ENCODE measurements at places on chromosomes 2 and 18.

GRCh38 chr18:54031243-54031642 is 193.2 kb downstream of the MBD2 start:
- no peak for DNase-seq

DNA sequence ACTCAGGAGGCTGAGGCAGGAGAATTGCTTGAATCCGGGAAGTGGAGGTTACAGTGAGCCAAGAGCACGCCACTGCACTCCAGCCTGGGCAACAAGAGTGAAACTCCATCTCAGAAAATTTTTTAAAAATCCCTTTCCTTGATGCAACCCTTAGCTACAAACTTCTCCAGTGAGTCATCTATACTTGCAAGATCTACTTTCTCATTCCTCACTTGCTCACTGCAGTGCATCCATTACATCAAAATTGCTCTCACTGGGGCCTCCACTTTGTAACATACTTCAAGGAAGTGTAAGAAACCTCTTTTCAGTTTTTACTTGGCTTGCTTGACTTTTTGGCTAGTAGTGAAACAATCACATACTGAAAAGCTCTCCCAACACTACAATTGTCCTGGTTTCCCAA is 65.3 kb downstream of the REEP1 start:
- DNase-seq, result no peak

DNA sequence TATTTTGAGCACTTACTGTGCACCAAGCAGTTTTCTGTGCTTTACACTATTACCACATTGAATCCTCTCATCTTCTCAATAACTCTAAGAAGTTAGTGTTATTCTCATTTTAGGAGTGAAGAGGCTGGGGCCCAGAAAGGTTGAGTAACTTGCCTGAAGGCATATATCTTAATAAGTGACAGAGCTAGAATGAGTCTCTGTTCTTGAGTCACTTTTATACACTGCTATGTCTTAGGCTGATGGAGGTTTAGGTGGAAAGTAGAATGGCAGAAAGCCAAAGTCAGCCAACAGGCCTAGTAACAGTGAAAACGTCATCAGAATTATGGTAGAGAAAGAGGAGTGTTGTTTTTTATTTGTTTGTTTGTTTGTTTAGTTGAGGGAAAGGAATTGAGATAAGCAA is 27.9 kb upstream of the RPE start:
- no peak for DNase-seq

GRCh38 chr2:1907291-1907690 is 163.0 kb upstream of the PXDN start:
- DNase-seq, result no peak

DNA sequence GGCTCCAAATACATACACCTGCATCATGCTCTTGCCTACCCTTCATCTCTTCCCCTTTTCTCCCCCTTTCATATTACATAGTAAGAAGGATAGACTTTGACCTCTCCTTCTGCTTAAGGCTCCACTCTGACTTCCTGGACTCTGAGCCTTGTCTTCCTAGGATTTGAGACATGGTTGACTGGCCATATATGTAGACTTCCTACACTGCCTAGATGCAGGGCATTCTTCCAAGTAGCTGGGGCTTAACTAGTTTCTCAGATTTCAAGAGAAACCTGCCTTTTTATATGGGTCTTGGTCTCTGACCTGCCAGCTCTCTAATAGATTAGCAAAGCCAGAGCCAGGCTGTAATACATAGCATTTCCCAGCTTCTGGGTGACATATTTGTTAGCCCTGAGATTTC is 35.4 kb upstream of the CYP26B1 start:
- no peak for DNase-seq

DNA sequence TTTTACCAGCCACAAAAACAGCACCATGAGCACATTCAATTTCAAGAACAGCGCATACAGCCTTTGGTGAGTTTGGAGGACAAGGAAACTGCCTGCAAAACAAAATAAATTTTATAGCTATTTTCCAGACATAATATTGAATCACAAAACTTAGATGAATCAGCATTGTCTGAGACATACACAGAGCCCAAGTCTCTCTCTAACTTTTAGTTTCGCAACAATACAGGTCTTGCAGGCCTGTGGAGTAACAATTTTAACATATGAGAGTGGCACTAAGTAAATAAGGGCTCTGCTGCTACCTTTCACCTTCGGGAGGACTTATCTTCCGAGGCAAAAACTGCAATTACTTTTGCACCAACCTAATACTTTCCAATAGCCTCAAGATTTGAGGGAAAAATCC is 56.1 kb upstream of the PEX13 start:
- no peak for DNase-seq

DNA sequence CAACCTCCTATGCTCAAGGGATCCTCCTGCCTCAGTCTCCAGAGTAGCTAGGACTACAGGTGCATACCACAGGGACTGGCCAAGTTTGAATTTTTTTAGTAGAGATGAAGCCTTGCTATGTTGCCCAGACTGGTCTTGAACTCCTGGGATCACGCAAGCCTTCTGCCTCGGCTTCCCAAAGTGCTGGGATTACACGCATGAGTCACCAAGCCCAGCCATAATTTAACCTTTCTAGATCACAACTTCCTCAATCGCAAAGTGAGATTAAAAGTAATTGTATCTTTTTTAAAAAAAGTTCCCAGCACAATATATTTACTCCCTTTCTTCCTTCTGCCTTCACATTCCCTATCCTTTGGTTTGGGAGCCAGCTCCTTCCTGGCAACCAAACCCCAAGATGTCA is 5.8 kb upstream of the PPP1CB start:
- no peak for DNase-seq

DNA sequence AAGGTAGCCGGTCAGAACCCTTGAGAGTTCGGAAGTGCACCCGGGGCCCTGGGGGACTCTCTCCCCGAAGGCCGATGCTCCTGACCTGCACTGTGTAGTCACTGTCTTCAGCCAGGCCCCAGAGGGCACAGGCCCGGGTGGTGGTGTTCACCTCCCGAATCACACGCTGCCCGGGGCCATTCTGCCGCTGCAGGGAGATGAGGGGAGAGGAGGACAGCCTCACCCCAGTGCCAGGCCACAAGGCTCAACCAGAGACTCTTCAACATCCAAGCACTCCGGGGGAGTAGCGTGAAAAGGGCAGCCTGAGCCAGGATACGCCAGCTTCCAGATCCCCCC is 1.1 kb downstream of the FNDC4 start:
- no peak for DNase-seq

DNA sequence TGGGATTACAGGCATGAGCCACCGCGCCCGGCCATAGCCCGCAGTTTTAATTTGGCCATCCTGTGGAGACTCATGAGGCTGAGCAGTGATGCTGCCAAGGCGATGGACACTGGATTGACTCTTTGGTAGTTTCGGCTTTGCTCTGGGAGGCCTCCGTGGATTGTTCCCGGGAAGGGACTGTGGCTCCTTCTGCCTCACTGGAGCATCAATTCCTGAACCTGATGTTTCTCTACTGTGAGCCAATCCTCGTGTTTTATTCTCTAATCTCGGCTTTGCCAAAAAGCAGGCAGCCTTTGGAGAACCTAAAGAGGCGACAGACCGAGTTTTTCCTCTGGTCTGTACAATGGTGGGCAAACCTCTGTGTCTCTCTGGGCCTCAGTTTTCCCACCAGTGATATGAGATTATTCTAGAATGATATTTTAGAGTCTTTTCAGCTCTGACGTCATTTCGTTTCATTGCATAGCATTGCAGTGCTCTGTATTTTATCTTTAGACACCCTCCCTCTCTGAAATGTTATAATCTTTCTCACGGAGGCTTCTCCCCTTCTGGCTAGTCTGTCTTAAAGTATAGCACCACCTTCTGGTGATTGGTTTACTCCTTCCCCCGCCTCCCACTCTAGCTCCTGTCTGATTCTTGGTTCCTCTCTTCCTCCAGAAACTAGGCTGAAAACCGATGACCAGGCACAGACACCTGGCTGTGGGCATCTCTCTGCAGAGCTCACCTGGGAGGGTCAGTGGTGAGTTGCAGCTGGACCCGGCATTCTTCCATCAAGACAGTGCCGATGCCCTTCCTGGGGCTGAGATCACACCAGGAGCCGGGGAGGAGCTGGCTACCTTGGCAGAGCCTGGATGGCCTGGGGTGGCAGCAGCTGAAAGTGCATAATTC is 341.3 kb downstream of the MYCN start:
- peak; percentile 26 for DNase-seq

DNA sequence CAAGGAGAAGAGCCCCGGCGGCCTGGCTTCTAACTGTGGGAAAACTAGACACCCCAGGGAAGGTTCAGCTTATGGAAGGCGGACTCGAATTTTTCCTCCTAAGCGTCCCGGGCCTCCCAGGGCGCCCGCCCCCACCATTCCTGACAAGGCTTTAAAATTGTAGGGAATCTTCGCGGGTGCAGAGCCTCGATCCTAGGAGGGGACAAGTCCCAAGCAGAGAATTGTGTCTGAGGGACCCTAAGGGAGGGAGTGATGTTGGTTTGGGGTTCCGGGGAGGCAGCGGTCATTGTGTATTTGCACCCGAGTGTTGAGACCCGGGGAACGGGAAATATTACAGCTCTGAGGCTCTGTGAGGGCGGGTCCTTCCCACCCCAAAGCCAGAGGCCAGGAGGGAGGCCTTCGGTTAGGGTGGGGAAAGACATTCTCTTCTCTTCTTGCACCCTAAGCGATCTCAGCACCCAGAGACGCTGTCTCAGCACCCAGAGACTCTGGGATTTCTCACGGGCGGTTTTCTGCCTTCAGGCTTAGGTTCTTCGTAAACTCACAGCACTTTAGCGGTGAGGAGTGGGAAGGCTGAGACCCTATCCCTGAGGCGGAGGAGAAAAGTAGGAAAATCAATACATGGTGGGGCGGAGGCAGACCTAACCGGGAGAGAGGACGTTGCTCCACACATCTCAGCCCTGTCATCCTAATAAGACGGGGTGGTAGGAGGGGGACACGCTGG is 7.6 kb downstream of the OSR1 start:
- no peak for DNase-seq

DNA sequence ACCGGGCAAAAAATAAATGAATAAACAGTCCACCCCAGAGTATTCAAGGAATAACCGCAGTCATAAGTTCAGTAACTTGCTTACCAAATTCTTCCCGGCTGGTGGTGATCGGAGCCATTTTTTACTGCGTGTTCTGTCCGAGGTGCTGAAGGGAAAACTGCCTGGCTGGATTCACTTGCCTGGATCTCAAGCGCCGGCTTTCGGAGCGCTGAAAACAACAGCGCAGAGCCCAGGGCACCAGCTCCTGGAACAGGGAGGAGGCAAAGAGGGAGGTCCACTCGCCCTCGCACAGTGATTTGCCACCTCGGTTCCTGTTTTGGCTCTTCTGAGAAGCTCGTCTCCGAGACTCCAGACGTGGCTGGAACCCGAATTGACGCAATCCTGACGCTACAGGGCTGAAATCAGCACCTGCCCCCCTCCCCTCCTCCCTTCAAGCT is at the start of gene SYT4:
Gene SYT4 (minus strand): TSS at position 327 of the 437 bp plus-strand sequence. CDS start 209 bp downstream, at position 118.
- peak; percentile 36 for DNase-seq

DNA sequence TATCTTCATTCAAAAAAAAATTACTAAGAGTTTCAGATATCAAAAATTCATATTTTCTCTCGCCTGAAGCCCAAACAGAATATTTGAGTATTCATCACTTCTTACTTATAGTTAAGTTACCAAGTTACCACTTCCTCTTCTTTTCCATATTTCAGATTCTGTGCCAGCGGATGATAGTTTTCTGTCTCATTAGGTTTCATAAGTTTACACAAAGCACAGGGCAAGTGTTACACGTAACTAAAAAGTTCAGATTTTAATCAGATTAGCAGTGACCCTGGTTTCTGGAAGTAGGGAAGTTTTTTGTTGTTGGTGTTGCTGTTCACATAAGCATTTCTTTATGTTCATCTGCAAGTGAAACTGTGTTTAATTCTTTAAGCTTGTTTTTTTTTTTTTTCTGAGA is 10.2 kb downstream of the AFTPH start:
- DNase-seq, result no peak

DNA sequence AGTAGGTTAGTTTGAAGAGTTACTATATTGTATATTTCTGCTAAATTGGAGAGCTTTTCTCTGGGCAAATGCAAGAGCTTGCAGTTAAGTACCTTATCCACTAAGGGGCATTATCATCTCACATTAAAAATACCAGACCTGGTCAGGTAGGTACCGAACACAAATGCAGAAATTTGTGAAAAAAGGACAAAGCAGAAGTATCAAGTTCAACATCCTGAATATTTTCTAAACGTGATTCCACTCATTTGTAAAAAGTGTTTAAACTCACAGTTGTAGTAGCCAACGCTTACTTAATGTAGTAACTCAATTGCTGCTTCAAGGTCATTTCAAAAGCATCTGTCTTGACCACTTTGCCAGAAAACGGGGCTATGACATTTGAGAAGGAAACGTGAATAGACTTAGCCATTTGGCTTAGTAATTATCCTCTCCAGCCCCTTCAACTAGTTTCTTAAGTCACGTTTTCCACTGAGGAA is 52.1 kb downstream of the CYRIA start:
- no peak for DNase-seq

DNA sequence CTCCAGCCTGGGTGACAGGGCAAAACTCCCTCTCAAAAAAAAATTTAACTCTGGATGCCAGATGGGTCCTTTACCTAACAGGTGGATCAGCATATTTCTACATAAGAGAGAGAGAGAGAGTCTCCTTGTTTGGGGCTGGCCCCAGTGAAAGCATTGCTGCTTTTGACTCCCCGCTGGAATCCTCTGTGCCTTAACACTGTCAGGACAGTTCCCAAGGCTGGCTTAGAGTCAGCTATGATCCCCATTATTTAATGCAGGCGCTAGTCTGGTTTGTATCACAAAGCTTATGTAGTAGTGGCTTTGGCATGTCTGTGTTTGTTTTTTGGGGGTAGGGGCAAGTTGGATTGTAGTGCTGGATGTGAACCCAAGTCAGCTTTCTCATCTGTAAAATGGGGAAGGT is 9.4 kb downstream of the INPP4A start:
- DNase-seq, result no peak

DNA sequence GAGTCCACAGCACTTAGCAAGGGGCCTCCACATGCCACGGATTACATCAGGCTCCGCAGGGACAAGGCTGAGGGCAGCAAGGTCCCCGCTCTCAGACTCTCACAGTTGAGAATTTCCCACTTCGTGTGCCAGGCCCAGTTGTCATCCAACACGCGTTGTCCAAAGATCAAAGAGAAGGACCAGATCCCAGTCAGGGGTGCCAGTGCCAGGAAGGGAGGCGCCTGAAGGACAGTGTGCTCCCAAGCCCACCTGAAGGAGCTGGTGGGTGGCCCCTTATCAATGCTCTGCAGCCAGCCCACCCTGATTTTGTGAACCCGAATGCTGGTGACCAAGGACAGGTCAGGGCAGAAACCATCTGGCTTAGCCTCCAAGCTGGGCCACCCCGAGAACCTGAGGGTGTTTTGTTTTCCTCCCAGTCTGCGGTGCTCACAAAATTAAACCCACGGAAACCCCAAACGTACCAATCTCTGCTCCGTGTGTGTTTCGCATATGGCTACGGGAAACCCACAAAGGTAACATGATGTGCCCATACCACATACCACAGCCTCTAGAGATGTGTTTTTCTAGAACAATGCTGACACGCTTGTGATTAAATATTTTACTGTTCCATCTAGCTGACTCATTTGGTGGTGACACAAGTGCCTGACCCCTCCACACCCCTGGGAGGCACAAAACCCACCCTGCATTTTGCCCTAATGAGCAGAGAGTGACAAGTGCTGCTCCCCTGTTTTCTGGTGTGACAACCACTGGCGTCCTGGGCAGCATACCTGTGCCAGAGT is 24.5 kb downstream of the CRACDL start:
- no peak for DNase-seq

All from body of pancreas (tissue), 4 donors.